ENCODE measurements at places on chromosomes 3 and 15. TPM values are rescaled to one million over a fixed set of nuclear protein-coding genes. Genes with fewer than 3 reads are reported as not detected.

DNA sequence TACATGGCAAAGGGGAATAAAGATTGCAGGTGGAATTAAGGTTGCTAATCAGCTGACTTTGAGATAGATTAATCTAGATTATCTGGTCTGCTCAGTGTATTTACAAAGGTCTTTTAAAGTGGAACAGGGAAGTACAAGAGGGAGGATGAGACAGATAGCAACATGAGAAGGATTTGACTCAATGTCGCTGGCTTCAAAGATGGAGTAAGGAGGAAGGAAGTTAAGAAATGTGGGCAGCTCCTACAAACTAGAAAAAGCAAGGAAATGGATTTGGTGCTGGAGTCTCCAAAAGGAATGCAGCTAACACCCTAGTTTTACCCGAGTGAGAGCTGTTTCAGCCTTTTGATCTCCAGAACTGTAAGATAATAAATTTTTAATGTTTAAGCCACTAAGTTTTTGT, 180.7 kb upstream of the TTC14 start:
- no peak for DNase-seq

DNA sequence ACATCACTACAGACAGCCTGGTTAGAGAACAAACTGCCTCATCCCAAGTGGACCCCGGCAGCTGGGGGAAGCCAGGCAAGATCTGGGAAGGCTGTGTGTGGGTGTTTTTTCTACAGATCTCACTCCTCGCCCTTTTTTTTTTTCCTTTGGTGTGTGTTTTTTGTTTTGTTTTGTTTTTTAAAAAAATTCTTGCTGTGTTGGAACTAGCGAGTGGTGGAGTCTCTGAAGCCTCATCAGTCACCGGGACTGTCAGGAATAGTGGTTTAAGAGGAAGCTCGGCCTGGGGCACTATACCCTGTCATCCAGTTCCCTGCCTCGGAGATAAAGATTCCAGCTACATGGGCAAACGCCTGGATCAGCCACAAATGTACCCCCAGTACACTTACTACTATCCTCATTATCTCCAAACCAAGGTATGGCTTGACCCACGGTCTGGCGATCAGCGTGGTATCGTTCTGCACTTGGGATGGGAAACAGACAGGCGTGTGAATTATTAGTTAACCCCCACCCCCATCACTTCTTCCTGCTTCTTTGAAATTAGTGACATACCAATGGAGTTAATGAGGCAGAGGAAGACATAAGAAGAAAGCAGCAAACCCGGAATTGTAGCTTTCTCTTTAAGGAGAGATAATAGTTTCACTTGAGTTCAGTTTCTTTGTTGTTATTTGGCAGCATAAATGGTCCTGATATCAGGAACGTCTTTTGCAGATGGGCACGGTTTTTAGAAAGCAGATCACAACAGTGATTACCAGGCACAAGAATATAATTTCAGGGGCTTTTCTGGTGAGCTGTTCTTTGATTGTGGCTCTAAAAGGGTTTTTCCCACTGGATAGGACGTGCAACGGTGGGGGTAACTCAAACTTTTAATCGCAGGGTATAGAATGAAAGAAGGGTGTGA, 722 bp downstream of the RBMS3 start:
- DNase-seq: no peak

DNA sequence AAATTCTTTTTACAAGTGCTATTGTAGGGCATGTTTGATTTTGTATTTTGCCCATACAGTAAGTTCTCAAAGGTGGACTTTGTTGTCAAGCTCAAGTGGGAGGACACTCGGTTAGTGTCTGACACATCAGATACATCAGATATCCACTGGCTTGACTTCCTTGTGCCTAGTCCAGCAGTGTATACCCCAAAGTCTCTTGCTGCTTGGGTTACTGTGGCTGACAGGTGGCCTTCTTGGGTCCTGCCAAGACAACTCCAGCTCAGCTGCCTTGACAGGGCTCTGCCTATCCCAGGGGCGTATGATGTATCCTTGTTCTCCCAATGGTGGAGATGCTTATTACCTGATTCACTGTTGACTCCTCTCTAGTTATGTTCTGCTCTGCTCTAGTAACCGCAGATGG, 214.9 kb downstream of the CBLB start:
- DNase-seq: no peak

GRCh38 chr3:133468251-133468721, 68.4 kb downstream of the BFSP2 start:
- no peak for DNase-seq

GRCh38 chr3:169868369-169868768, 1.4 kb downstream of the LRRC31 start:
- DNase-seq: no peak

DNA sequence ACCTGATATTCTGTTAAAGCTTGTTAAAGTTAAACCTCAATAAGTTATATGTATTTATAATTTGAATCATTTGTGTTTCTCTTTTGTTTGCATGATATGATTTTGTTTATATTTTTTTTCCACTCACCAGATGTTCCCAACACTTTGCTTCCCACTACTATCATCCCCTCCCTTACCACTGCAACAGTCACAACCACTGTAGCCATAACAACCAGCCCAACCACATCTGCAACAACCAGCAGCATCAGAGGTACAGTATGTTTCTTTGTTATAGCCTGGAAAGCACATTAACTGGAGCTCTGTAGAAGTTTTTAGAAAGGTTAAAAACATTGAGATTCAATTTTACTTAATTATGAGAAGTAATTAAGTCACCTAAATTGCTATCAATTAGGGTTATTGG, 1011.9 kb downstream of the VGLL3 start:
- no peak for DNase-seq

DNA sequence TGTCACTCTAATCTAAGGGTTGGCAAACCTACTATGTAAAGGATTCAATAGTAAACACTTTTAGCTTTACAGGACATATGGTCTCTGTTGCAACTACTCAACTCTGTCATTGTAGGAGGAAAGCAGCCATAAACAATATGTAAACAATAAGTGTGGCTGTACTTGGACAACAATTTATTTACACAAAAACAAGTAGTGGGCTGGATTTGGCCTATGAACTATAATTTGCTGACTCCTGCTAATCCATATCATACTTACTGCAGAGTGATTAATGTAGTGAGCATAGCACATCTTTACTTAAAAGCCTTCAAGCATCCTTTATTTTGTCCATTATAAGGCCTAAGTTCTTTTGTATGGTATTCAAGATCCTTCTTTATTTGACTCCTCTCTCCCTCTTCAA, 441.9 kb downstream of the ZIC1 start:
- no peak for DNase-seq

GRCh38 chr15:76217029-76217881, 94.0 kb downstream of the ETFA start:
- peak; percentile 51 for DNase-seq

Gene ALPK3
- total RNA-seq: 54.5 TPM

Gene BCL2A1
- total RNA-seq: not detected

Gene SYNPR
- not detected for total RNA-seq

Gene CHRNA5
- total RNA-seq: 4.7 TPM

Gene TRH
- not detected for total RNA-seq

Gene GPR62
- total RNA-seq: not detected

Measured in kidney epithelial cell (primary cell).